ENCODE measurements at places on chromosomes 6 and 20. TPM values are rescaled to one million over a fixed set of nuclear protein-coding genes. Genes with fewer than 3 reads are reported as not detected.

LHFPL5 gene
- not detected for total RNA-seq

DNA sequence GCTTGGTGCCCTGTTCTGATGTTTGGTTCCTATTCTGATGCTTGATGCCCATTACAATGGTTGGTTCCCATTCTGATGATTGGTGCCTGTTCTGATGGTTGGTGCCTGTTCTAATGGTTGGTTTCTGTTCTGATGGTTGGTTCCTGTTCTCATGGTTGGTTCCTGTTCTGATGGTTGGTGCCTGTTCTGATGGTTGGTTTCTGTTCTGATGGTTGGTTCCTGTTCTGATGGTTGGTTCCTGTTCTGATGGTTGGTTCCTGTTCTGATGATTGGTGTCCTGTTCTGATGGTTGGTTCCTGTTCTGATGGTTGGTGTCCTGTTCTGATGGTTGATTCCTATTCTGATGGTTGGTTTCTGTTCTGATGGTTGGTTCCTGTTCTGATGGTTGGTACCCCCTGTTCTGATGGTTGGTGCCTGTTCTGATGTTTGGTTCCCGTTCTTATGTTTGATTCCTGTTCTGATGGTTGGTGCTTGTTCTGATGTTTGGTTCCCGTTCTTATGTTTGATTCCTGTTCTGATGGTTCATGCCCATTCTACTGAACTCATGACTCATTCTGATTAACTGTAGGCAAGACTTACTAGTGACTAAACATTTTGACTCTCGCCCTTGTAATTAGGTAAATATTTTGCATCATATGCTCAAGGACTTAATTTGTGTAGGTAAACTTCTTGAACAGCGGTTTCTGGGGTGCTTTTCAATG is 146.2 kb downstream of the DLL1 start:
- H3K27ac ChIP-seq, result peak overlapping the region; percentile 40
- no peak for DNase-seq
- no peak overlapping the region for H3K4me3 ChIP-seq
- peaks cover 6% of the 10 kb centered on the region for H3K36me3 ChIP-seq
- no peaks in the 10 kb centered on the region for H3K27me3 ChIP-seq

DNA sequence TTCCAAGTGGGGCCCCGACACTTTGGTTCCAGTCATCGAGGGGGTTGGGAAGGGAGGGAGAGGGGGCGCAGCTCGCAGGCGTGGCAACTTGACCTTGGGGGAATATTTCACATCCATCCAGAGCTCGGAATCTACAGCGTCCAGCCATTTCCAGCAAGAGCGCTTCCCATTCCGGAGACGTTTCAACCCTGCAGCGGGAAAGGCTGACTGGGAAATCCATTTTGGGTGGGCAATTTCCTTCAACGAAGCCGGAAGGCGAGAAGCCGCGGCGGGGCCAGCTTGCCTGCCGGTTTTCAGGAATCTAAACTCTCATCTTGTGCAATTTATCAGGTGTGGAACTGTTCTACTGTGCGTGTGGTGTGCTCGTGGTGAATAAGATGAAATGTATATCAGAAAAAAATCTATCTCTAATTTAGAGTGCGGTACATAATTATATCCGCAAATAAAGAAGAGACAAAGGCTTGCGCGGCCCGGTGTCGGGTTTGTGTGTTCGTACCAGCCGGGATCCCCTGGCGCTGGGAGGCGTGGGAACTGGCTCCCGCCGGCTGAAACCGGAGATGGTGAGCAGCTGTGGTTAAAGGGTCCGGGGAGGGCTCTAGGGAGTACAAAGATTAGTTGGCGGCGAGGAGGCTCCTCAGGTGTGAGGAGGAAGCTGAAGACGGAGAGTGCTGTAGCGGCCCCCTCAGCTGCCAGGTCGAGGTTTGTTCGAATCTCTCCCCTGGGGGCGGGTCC is 4.8 kb downstream of the SLC32A1 start:
- no peak overlapping the region for H3K4me3 ChIP-seq
- H3K27me3 ChIP-seq, result peaks cover 83% of the 10 kb centered on the region
- DNase-seq, result peak; percentile 15
- no peaks in the 10 kb centered on the region for H3K36me3 ChIP-seq
- peaks cover 53% of the 10 kb centered on the region for H3K4me1 ChIP-seq
- H3K27ac ChIP-seq, result no peak overlapping the region

NMBR gene
- not detected for total RNA-seq

- DNase-seq, result no peak
- peak overlapping the region; percentile 63 for H3K27ac ChIP-seq
- peak overlapping the region; percentile 75 for H3K4me3 ChIP-seq
Observed at GRCh38 chr6:106084989-106085691, 996 bp upstream of the PRDM1 start.

GRCh38 chr6:3321042-3321441 is 62.3 kb downstream of the PSMG4 start:
- H3K36me3 ChIP-seq, result no peaks in the 10 kb centered on the region
- no peak for DNase-seq
- no peak overlapping the region for H3K4me3 ChIP-seq
- no peak overlapping the region for H3K27ac ChIP-seq
- H3K4me1 ChIP-seq, result peaks cover 27% of the 10 kb centered on the region
- H3K27me3 ChIP-seq, result no peaks in the 10 kb centered on the region

GRCh38 chr20:53071833-53072232 is 99.7 kb downstream of the TSHZ2 start:
- no peaks in the 10 kb centered on the region for H3K27me3 ChIP-seq
- H3K27ac ChIP-seq, result peak overlapping the region; percentile 98
- DNase-seq, result peak; percentile 79
- H3K36me3 ChIP-seq, result peaks cover 25% of the 10 kb centered on the region

WFDC11 gene
- not detected for total RNA-seq

HSPA1L gene
- 0.86 TPM for total RNA-seq

DNA sequence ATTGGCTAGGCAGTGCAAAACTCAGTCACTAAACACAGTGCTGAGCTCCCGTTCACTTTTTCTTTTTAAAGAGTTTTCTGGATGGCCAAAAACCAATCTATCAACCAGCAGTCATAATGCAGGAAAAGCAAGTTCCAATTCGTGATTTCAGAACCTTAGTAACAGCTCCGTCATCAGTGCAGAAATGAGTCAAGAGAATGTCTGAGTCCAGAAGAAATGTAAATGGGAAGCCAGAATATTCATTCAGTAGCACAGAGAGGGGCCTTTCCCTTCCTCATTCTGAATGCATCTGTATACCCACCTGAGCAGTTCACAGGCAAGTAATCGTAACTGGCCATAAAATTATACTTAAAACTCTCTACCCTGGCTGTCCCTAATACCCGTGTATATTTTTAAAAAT is 20.4 kb downstream of the HUS1B start:
- H3K4me3 ChIP-seq, result no peak overlapping the region
- H3K36me3 ChIP-seq, result peaks cover 19% of the 10 kb centered on the region
- H3K27ac ChIP-seq, result peak overlapping the region; percentile 50
- peaks cover 19% of the 10 kb centered on the region for H3K4me1 ChIP-seq

DNA sequence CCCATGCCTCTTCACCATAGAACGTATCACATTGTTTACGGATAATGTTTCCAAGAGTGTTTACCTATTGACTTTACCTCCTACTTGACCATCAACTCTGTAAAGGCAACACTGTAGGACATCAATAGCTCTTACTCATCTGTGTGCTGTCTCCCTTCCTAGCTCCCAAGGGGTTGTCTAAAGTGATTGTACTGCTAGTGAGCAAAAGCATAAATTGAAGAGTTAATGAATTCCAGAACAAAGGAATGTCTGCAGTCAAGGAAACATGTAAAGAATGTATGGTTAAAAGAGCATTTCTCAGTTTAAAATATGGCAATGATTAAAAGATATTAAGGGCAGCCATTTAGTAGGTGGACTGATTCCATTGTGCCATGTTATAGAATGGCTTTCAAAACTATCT is 985.4 kb downstream of the TBC1D32 start:
- H3K4me1 ChIP-seq, result no peaks in the 10 kb centered on the region
- no peak for DNase-seq
- no peak overlapping the region for H3K4me3 ChIP-seq
- no peak overlapping the region for H3K27ac ChIP-seq
- no peaks in the 10 kb centered on the region for H3K27me3 ChIP-seq

C6orf58 gene
- total RNA-seq, result not detected

- H3K4me1 ChIP-seq, result no peaks in the 10 kb centered on the region
- H3K27me3 ChIP-seq, result no peaks in the 10 kb centered on the region
- H3K27ac ChIP-seq, result no peak overlapping the region
- no peak overlapping the region for H3K4me3 ChIP-seq
- DNase-seq, result no peak
- H3K36me3 ChIP-seq, result peaks cover 10% of the 10 kb centered on the region
Observed at GRCh38 chr20:20440886-20441658, 73.2 kb downstream of the INSM1 start.

ANGPT4 gene
- total RNA-seq, result not detected

SLC17A9 gene
- 17.4 TPM for total RNA-seq

GRCh38 chr6:112061605-112062004 is 7.7 kb downstream of the CCN6 start:
- H3K27me3 ChIP-seq, result no peaks in the 10 kb centered on the region
- DNase-seq, result no peak
- no peaks in the 10 kb centered on the region for H3K4me1 ChIP-seq
- no peak overlapping the region for H3K4me3 ChIP-seq
- no peak overlapping the region for H3K27ac ChIP-seq

- no peak for DNase-seq
- H3K36me3 ChIP-seq, result no peaks in the 10 kb centered on the region
- no peaks in the 10 kb centered on the region for H3K27me3 ChIP-seq
- no peak overlapping the region for H3K4me3 ChIP-seq
- no peak overlapping the region for H3K27ac ChIP-seq
Observed at GRCh38 chr6:143328876-143329275, 121.6 kb downstream of the ADAT2 start.

DNA sequence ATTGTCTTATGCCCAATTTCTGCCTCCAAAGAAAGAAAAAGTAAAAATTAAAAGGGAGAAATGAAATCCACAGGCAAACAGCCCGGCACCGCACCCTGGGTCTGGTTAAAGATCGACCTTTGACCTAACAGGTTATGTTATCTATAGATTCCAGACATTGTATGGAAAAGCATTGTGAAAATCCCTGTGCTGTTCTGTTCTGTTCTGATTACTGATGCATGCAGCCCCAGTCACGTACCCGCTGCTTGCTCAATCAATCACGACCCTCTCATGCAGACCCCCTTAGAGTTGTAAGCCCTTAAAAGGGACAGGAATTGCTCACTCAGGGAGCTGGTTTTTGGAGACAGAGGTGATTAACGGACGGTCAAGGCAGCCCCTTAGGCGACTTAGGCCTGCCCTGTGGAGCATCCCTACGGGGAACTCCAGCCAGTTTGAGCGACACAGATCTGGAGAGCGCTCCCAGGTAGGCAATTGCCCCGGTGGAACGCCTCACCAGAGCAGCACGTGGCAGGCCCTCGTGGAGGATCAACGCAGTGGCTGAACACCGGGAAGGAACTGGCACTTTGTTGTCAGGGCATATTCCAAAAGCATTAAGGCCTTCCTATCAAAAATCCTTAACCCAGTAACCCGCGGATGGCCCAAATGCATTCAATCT is 12.0 kb upstream of the HFE start:
- no peaks in the 10 kb centered on the region for H3K36me3 ChIP-seq
- H3K4me3 ChIP-seq, result no peak overlapping the region
- no peak overlapping the region for H3K27ac ChIP-seq
- H3K4me1 ChIP-seq, result peaks cover 4% of the 10 kb centered on the region

DNA sequence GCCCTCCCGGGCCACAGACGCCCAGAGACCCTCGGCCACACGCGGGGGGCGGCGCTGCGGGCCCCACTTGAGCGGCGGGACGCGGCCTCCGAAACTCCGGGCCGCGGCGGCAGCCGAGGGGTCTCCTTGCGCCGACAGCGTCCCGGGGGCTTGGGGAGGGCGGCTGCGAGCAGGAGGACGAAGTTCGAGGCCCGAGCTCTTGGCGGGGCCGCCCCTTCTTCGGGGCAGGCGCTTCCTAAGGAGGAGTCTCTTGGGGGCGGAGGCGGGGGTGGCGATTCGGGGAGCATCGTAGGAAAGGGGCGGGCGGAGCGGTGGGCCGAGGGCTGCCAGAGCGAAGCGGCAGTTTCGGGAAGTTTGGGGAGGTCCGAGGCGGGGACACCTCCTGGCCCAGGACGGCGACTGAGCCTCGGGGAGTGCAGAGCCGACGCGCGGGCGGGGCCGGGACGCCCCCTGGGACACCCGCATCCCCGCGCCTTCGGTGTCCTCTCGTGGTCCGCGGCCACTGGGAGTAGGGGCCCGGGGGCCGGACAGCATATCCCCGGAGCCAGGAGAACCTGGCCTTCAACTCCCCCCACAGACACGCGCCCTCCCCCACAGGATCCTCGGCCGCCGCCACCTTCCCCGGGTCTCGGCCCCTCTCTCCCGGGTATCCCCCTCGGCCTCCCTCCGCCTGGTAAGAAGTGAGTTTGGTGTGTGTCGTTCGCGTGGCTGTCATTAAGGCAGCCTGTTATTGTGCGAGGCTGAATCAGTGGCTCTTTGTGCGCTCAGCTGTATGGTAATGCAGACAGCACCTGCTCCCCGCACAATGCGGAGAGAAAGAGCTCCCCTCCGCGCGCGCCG is 613 bp upstream of the DLL1 start:
- peaks cover 46% of the 10 kb centered on the region for H3K27me3 ChIP-seq
- peak overlapping the region; percentile 68 for H3K4me3 ChIP-seq
- peaks cover 3% of the 10 kb centered on the region for H3K36me3 ChIP-seq
- peak; percentile 69 for DNase-seq
- H3K27ac ChIP-seq, result no peak overlapping the region

- H3K27ac ChIP-seq, result no peak overlapping the region
- no peak overlapping the region for H3K4me3 ChIP-seq
- no peak for DNase-seq
- no peaks in the 10 kb centered on the region for H3K27me3 ChIP-seq
- H3K36me3 ChIP-seq, result no peaks in the 10 kb centered on the region
- peaks cover 7% of the 10 kb centered on the region for H3K4me1 ChIP-seq
Observed at GRCh38 chr6:90496258-90497016, 90.4 kb downstream of the MAP3K7 start.

Measured in activated naive CD4-positive, alpha-beta T cell treated with anti-CD3 and anti-CD28 coated beads for 36 hours (primary cell).